ENCODE measurements at places on chromosomes 2 and 18.

DNA sequence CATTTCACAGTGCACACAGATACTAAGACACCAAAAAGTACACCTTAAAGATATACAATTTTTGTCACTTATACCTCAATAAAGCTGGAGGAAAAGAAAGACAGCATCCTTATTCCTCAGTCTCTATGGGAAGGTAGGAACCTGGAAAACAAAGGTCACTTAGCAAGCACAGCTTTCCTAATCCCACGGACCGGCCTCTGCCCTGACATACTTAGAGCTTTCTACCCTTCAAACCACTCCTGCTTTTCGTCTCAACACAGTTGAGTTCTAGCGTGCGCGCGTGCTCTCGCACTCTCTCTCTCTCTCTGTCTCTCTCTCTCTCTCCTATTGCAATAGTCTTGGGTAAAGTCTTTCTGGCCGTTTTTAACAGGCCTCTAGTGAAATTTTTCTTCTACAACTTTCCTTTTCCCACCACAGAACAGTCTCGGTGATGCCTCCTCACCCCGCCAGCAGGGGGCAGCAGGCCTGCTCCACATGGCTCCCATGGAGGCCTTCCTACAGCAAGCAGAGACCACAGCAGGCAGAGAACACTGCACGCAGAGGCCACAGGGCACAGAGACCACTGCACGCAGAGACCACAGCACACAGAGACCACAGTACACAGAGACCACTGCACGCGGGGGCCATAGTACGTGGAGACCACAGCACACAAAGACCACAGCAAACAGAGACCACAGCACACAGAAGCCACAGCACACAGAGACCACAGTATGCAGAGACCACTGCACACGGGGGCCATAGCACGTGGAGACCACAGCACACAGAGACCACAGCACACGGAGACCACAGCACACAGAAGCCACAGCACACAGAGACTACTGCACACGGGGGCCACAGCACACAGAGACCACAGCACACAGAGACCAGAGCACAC is 106.9 kb downstream of the FBXO15 start:
- DNase-seq: no peak

- peak; percentile 57 for DNase-seq
These were observed 104.8 kb downstream of the MAP4K4 start for GRCh38 chr2:101802329-101802728.

GRCh38 chr2:66436581-66437001 is 1.7 kb downstream of the MEIS1 start:
- peak; percentile 63 for DNase-seq

DNA sequence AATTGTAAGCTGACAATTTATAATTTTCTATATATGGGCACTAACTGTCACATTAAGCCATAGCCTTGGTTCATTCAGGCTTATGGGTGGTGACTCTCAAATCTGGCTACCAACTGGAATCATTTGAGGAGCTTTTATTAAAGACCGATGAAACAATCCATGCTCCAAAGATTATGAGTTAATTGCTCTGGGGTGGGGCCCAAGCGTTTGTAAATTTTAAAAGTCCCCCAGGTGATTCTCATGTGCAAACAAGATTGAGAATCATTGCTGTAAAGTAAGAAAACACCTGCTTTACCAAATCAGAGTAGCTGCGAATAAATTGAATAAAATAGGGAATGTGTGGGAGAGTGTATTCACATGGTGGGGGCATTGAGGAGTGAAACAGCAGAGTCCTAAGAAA is 76.1 kb upstream of the RAB27B start:
- DNase-seq: no peak

DNA sequence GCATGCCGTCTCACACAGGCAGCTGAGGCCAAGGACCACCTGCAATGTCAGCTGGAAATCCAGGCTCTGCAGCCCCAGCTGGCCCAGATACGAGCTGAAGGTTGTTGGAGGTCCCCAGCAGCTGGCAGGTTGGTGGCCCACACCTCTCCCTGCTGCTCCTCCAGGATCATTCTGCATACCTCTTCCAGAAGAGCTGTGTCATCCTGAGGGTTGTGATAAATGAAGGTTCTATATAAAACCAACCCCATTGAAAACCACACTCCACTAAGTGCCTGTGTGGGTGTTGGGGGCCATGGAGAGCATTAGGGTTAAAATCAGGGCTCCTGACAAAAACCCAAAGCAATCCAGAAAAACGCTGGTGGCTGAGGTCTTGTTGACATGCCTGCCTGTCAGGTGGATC is 50.4 kb downstream of the C1QL2 start:
- no peak for DNase-seq

DNA sequence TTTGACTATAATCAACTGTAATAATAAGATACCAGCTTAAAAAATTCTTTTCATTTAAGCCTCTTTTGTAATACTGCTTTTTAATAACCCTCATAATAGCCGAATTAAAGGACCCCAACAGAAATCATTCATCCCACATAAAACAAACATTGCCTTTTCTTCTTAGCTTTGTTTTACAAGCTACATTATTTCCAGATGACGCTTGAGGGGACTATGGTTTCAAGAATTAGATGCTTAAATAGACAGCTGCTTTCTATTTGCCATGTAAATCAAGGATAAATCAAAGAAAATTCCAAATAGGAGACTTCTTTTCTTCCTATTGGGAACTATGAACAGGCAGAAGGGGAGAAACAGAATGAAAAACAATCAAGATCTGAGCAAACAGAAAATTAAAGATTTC is 200.7 kb upstream of the SMAD7 start:
- no peak for DNase-seq

DNA sequence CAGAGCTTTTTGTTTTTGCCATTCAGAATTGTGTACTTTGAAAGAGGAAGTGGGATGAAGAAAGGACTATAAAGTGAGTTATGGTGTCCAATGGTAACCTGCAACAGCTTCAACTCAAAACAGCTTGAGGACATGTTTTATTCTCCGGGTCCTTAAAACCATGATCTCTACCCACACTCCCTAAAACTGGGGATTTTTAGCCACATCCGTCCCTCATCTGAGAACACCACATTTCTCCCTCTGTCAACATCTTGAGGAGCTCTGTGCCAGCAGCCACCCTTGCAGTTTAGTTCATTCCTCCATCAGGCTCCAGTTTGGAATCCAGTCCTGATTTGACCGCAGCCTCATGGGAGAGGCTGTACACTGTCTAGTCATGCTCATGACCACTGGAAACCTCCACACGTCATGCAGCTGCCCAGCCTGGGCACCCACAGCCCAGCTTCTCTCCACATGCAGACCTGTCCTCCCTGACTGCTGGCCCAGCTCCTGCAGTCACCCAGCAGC is 62.6 kb downstream of the C18orf63 start:
- DNase-seq: no peak

GRCh38 chr2:28325567-28326468 is 66.8 kb upstream of the FOSL2 start:
- DNase-seq: no peak

DNA sequence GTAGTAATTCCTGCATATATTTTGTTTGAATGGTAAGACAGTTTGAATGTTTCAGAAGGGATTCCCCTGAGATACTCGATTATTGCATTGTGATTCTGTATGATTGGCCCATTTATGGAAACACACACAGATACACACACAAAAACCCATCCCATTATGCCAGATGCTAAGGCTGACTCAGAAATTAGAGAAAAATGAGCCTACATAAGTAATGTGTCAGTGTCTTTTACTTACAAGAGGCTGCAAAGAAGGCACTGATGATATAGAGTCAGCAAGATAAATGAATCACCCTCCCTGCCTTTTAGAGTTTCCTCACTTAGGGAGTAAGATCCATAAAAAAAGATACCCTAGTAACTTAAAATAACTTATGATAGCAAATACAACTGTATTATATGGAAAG is 1481.1 kb upstream of the ACVR2A start:
- no peak for DNase-seq

DNA sequence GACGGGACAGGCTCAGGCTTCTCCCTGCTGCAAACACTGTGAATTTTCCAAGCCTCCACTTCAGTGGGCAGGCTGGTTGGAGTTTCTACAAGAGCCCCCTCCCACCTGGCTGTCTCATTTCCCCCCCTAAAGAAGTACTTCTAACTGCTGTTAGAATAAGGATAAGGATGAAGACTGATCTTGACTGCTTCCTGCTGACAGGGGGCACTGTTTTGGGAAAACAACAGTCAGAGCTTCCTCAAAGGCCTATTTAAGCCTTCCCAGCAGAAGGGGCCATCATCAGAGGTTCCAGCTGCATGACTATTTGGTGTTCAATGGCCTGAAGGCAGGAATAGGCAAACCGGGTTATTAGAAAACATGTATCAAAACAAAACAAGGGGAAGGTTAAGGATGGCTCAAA is 1162.8 kb downstream of the DSC3 start:
- DNase-seq: no peak

DNA sequence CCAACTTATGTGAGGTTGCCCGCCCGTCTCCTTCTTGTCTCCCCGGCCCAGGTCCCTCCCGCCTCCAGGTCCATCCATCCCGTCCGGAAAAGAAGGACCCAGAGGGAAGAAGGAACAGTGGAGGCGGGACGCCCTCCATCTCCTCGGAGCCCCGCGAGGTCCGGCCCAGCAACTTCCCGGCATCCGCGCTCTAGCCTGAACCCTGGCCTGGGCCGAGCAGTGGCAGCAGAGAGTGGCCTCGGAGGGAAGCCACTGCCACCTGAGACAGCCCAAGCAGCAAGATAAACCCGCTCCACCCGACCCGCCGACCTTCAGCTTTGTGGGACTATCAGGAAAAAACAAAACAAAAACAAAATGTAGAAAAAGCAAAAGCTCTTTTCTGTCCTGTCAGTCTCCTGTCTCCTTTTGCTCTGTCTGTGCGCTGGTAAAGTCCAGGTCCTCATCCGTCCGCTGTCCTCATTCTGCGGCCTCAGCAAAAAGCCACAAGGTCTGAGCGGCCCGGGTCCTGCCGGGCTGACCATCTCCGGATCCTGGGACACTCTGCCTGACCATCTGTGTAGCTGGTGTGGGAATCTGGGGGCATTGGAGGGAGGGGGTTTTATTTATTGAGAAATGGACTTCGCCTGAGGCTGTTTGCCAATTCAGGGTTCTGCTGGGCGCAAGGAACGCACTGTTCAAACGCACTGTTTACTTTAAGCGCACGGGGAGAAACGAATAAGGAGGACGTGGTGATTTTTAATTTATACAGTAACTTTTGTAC is 3.1 kb downstream of the DLX1 start:
- DNase-seq: no peak

DNA sequence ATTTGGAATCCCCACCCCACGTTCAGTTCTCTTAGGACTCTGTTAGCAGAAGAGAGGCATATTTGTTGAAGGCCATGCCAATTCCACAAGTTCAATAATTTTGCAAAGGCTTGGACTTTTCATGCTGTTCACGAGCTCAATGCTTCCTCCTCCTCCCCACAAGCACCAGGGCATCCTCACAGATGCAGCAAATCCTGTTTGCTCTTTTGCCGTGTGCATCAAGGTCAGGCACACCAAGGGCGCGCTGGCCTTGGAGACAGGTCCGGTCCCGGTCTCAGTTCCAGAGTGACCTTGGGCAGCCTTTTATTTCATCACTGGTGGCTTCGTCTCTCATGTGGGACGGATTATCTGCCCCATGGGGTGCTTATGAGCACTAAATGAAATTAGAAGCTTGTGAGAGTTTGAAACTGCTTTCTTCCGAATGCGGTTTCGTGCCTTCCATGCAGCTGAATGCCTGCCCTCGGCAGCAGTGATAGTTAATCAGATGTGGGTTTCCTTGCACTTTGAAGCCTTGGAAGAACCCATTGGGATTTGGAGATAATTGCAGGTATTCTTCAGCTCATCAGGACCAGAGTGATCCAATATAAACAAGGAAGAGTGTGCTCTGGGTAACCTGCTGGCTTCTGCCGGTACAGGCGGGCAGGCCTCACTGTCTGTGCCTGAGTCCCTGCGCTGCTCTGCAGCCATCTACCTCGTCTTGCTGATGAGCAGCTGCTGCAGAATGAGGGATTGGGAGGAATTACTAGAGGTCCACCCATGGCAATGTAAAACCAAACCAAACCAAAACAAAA is 140.8 kb downstream of the SH3BP4 start:
- DNase-seq: no peak

- no peak for DNase-seq
These were observed 900.7 kb upstream of the SOX11 start for GRCh38 chr2:4791488-4791887.

- DNase-seq: no peak
These were observed 94.4 kb upstream of the NOSTRIN start for GRCh38 chr2:168708080-168708479.

- DNase-seq: no peak
These were observed 511.4 kb downstream of the RNF144A start for GRCh38 chr2:7428454-7429204.

- no peak for DNase-seq
These were observed 113.8 kb upstream of the DLX2 start for GRCh38 chr2:172216477-172216876.

GRCh38 chr2:176533505-176534193 is 264.4 kb downstream of the MTX2 start:
- DNase-seq: no peak

DNA sequence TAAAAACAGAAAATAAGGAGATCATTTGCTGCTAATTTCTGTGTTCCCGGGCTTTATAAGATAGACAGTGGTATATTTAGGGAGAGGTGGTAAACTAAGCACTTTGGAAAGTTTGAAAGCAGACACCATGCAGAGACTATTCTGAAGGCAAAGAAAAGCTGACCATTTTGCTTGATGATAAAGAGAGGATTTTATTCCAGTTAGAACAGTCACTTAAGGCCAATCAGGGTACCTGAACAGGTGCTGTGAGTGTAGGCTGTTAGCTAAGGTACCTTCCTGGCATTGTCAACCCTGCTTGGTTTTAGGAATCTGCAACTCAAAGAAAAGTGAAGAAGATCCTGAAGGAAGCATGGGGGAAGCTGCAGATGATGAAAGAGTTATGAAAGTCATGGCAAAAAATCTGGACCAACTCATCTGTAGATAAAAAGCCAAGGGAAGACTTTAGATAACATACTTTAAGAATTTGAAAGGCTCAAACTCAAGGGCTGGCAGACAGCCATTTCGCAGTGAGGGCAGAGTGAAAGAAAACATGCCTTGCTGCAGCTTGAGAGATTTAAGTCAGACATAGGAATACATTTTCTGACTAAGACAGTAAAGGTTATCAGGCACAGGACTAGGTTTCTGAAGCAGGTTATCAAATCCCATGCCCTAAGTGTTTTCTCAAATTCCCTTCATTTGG is 80.1 kb upstream of the ARL5A start:
- no peak for DNase-seq

GRCh38 chr2:218375212-218375611 is 6.9 kb upstream of the SLC11A1 start:
- no peak for DNase-seq

DNA sequence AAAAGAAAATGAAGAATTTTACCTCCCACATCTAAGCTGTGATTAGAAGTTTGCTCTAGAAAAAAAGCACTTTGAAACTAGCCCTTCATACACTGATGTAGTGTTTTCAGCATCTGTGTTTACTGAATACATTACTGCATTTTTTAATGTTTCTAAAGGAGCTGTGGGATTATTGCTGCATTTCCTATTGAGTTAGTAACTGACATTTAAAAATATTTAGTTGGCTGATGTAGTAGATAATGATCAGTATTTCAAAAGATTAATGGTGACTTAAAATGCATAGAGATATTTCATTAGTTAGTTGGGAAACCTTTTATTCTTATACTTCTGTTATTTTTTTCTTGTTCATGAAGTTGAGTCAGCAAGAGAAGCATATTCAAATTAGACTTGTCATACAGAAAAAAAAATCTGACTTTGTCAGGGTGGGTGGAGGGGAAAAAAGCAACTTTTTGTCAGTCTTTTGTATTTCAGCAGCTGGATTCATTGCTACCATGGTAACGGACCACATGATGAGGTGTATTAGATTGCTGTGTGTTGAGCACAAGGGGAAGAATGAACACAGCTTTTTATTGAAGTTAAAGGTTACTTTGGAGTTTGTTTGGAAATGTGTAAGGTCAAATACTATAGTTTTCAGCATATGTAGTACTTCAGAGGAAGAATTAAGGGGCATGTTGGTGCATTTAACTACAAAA is at the start of gene DTNA:
Gene DTNA (plus strand): TSS at position 549 of the 692 bp plus-strand sequence. CDS start 45,679 bp downstream, outside the sequence.
- DNase-seq: peak; percentile 93
